Hematopoietic multipotent progenitor cell treated with erythropoietin and hydrocortisone succinate and interleukin-3 and kit ligand, for 15 days (in vitro differentiated cells): ENCODE measurements at places on chromosomes 6 and 20.

- no peak for DNase-seq
These were observed 39.2 kb downstream of the PLAGL2 start for GRCh38 chr20:32168184-32168910.

DNA sequence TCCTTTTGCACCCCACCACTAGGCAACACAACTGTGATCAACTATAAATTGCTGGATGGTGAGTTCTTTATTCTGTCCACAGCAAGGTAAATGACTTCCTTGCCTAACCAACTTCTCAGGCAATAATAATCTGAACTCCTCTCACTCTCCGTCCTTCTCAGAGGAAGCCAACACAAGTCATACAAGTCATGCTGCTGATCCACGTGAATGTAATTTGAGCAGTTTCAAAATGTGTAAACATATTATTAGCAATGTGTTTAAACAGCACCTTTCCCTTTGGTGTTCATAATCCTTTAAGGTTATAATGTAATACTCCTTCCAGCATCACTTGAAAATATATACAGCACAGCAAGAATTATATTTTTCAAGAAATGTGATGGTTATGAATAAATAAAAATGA, 127.9 kb downstream of the QRSL1 start:
- DNase-seq: no peak

- no peak for DNase-seq
These were observed 176.6 kb upstream of the TAB2 start for GRCh38 chr6:149140910-149141290.

DNA sequence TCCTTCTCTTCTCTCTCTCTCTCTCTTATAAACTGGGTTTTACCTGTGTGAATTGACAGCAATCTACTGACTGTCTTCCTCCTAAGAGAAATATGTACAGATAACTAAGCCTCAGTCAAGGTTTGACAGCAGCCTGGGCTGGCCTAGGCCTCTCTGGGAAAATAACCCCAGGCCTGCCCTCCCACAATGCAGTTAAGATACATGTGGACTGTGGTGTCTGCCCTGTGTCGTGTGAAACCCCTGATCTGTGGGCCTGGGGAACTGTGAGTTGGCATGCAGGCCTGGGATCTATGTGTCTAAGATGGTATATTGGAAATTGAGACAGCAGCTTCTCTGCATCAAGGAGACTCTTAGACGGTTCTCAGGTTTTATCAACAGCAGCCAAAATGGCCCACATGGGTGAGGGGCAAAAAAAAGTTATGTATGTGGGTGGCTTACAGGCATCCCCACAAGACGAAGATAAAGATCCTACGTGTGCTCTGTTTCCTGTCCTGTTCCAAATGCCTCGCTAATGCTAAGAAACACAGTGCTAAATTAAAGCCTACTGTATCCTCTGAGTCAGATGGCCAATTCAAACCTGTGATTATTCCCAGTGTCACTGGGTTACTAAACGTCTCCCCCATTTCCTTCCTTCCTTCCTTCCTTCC, 19.0 kb downstream of the LRFN2 start:
- no peak for DNase-seq

DNA sequence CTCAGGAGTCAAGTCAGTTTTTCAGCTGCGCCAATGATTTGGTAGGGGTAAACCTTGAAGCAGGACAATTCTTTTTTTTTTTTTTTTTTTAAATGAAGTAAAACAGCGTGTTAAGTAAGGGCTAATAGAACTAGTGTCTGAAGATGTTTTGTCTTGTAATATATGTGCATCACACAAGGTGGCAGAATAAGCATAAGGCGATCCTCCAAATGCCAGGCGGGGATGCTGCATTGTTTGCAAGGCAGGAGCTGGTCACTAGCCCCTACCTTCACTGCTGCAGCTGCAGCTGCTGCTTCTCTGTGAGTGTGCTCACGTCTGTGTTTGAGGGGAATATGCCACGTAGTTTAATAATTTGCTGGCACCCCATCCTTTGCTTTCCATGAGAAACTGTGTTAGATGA, 272.7 kb upstream of the MAP3K7 start:
- DNase-seq: no peak

GRCh38 chr6:44772838-44773237, 385.3 kb downstream of the CDC5L start:
- no peak for DNase-seq

DNA sequence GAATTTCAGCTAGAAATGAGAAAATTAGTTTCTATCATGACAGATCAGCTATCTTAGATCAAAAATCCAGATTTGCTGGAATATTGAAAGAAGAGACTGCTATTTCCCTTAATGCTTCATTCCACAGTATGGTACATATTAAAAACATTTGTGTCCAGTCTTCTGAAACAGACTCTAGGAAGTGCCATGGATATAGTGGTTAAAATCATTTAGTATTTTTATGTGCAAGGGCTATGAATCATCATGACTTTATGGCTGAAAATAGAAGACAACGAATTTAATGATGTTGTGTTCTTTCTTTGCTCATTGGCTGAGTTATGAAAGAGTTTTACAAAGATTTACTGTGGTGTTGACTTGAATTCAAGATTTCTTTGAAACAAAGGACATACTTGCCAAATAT, 146.6 kb downstream of the ANKRD60 start:
- DNase-seq: no peak

- no peak for DNase-seq
These were observed 28.7 kb downstream of the ANKS1A start for GRCh38 chr6:34917626-34918285.

DNA sequence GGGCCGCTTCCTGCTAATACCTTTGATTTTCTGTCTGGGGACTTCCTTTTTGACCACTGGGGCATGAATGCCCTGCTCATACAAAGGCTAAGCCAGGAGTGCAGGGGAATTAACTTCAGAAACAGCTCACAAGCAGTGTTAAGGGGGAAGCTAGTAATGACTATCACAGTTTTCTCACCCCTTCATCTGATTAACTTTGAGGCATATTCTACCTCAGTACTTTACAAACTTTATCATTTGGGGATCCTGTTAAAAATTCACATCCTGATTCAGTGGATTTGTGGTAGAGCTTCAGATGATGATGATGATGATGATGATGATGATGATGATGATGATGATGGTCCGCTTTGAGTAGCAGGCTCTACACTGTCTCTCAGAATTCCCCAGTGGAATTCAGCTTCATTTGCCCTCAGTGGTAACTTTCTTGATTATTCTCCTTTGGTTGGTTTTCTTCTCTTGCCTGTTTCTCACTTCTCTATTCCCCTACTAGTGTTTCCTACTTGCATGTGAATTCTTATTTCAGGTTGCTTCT, 78.4 kb upstream of the TMEM170B start:
- no peak for DNase-seq

DNA sequence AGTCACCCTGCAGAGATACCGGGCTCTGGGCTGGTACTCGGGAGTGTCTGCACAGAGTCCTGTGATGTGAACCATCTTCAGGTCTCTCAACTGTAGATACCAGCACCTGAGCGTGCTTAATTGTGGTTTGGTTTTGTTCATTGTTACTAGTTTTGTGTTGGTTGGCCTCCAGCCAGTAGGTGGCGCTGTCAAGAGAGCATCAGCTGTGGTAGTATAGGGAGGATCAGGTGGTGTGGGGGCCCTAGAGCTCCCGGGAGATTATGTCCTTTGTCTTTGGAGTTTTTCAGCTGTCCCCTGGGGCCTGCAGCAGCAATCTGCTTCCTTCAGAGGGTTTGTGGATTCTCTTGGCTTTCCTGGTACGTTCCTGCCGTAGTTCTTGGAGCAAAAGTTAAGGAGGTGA, 67.9 kb downstream of the CDYL start:
- peak; percentile 41 for DNase-seq

GRCh38 chr6:144339859-144340452, 54.8 kb downstream of the UTRN start:
- DNase-seq: no peak
